ENCODE measurements at places on chromosomes 4 and X.

GRCh38 chr4:143617994-143618679, 82.3 kb downstream of the FREM3 start:
- no peak for DNase-seq

DNA sequence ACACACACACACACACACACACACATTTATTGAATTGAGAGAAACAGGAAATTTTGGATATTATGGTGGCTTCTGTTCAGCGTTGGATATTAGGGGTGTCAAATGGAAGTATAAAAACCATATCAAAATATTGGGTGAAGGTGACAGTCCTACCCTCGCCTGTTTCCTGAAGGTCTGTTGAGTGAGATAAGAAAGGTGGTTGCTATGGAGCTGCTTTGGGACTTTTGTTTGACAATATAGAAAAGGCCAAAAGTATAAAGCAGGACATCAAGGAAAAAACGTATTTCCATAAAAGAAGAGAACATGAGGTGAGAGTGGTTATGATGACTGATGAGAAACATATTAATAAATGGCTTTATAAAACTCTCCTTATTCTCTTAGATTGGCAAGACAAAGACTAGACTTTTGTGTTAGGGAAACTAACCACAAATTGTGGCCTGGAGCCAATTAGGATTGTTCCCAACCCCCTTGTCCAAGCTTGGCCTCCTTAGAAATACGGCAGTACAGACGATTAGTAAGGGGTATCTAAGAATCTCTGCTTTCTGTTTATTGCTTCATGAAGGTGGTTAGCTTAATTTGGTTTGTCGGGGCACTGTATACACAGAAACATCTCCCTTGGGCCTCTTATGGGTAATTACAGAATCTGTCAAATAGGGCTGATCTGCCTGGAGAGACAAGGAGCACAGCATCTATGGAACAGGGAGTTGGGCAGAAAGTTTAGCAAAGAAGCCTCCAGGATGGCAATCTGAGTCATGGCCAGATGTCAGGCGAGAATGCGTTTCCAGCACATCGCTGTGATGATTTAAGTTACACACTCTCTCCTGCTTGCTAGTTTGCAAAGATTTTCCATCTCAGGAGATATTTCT, 198.0 kb downstream of the CBR4 start:
- DNase-seq, result no peak

GRCh38 chr4:26288355-26288909, 32.4 kb upstream of the RBPJ start:
- peak; percentile 31 for DNase-seq

GRCh38 chr4:155408796-155409195, 32.0 kb upstream of the MAP9 start:
- DNase-seq, result no peak

- DNase-seq, result no peak
These were observed 104.5 kb upstream of the AGA start for GRCh38 chr4:177546745-177547144.

GRCh38 chr4:100302061-100303026, 112.1 kb upstream of the DDIT4L start:
- no peak for DNase-seq

GRCh38 chrX:153513265-153513664, 4.2 kb upstream of the ATP2B3 start:
- no peak for DNase-seq

- no peak for DNase-seq
These were observed 37.9 kb upstream of the OTUD4 start for GRCh38 chr4:145218251-145218650.

DNA sequence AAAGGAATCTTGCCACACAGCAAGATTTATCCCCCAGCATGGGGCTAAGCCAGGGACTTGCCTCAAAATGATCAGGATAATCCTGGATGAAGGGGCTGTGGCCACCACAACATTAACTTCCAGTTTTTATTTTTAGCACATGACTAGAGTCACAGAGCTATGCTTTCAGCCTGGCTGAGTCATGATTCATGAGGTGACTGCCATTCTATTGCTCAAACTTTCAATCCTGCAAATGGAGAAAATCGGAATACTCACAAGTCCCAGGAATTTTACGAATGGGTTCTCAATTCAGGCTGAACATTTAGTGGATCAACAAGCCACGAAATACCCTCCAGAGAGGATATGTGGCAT, 70.7 kb upstream of the HPGD start:
- DNase-seq, result no peak

- DNase-seq, result peak; percentile 44
These were observed 38.0 kb downstream of the MAGEE2 start for GRCh38 chrX:75746891-75747639.

GRCh38 chr4:110310795-110311194, 112.4 kb upstream of the ELOVL6 start:
- DNase-seq, result no peak

DNA sequence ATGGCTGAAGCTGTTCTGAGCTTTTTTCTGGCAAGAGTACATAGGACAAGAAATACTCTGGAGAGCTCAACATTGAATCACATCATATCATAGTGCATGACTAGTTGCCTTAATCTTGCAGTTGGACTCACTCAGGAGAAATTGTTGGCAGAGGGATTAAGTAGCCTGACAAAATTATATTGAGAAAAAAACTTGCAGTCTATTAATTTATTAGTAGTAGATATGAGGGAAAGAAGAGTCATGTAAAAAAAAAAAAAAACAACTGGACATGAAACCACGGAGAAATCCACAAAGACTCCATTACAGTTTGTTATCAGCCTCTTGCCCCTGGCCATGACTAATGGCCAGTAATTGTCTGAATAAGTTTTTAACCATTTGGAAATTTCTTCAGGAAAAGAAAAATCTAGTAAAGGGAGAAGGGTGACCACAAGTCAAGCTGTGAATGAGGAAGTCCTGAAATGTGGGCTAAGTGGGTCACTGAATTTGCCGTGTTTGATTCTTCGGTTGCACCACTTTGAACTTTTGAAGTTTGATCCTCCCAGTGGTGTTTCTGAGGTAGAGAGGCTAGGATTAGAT, 45.6 kb downstream of the FHL1 start:
- no peak for DNase-seq

GRCh38 chrX:18931972-18932371, 51.9 kb downstream of the PHKA2 start:
- no peak for DNase-seq

DNA sequence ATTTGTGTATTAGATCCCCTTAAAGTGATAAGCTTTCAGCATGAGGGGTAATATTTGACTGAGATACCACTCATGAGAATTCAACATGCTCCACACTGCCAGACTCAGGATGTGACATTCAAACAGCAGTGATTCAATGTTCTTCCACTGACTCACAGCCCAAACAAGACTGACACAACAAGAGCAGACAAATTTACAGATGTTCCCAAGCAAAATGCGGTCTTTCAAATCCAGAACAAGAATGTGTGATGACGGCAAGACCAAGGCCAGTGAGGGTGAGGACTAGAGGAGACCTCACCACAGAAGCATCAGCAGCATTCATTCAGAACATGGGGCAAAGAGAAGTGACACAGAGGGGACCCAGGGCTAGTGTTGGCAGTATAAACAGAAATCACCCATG, 99.3 kb upstream of the GRIA3 start:
- no peak for DNase-seq

GRCh38 chrX:41293269-41293668, 40.7 kb upstream of the DDX3X start:
- DNase-seq, result peak; percentile 3

DNA sequence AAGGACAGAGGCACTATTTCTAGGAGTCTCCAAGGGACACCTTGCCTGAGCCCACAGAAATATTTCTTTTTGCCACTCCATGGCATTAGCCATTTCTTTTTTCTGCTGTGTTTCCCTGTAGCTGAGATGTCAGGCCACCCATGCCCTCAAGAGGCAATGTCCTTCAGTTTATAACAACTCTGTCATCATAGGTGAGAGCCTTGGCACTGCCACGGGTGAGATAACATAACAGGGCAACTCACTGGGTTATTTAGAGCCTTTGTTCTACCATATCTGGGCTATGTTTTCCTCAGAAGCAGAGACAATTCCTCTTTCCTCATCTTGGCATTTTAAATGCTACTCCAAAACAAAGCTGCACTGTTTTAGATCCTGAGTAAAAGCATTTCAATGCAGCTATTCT, 99.9 kb upstream of the MAOA start:
- no peak for DNase-seq

DNA sequence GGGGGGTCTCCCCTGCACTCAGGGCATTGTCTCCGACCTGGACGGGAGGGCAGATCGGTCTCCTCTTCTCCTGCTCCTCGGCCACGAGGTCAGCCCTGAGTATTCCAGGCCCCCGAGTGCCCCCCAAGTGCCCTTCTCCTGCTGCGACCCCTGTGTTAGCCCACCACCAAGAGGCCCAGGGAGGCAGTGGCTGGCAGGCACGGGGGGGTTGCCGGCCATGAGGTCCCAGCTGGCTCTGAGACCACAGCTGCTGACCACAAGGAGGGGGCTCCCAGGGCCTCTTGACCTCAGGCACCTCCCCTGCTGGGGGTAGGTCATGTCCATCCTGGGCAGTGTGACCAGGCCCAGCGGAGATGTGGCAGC, 186.1 kb upstream of the PSAPL1 start:
- DNase-seq, result no peak

DNA sequence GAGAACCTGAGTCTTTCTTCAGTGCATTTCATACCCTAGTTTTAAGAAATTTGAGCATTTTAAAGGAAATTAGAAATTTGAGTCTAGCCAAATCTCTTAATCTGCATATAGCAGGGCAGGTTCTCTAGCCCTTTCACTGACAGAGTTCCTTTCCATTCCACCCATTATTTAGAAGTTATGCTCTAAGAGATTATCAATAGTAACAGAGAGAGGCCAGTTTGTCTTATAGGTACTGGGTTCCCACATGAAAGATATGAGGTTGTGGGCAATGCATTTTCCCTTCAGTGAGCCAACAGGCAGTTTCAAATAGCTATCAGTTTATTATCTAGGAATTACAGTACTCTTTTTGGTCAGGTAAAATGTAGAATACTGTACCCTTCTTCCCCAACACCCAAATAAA, 7.3 kb upstream of the GALNT7 start:
- no peak for DNase-seq

DNA sequence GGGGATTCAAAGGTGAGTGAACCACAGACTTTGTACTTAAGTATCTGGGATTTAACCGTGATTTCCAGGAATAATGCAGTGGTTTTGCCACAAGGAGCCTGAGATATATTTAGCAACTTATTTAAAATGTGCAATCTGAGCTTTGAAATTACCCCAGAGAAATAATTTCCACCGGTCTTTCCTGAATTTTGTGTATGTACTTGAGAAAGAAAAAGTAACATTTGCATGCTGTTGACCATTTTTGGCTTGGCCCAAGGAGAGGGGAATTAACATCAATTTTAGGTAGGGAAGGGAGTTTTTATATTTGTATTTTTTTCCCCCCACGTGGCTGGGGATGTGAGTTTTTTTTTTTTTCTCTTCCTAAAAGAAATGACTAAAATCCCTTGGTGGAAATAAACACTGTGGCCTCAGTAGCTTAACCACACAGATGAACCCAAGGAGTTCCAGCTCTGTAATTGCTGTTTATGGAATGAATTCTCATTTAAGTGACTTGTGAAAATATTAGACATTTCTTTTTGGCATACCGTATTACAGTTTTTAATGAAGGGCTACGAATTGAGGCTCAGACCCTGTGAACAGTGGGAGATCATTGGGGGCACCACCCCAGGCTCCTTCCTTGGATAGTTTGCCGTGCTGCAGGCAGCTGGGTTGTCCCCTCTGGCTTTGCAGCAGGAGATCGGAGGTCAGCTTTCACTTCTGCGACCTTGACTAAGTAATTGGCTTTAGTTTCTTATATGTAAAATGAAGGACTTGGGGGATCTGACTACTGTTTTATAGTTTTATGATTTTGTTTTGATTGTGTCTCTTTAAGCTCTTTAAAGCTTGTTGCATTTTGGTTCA, 116.1 kb downstream of the ARHGAP10 start:
- no peak for DNase-seq

DNA sequence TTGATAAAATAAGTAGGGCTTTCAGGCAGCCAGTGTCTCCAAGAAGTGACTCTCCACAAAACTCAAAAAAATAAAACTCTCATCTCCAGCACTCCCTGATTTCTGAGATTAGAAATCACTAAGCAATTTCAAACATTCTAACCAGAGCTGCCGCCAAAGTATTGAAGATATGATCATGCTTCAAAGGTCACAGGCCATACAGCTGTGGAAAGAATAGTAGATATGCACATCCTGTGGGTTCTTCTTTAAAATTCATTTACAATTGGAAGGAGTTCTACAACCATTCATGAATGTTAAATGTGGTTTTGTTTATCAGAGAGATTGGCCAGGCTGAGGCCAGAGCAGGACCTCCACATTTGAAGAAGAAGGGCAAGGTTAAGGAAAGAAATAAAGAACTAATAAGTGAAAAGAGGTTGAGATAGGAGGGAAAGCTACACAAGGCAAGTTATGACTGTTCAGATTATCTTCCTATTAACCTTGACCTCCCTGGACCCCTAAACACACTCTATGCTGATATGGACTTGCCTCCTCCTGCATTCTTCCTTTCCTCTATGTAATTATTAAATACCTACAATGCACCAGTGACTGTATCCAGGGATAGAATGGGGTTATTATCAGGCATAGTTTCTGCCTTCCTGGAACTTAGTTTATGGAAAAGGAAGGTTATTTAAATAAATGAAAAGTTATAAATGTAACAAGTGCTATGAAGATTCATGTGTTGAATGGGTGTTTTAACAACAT, 56.4 kb downstream of the USP38 start:
- no peak for DNase-seq

GRCh38 chr4:42331914-42332368, 65.3 kb upstream of the SHISA3 start:
- DNase-seq, result no peak

- no peak for DNase-seq
These were observed 348.5 kb upstream of the INTU start for GRCh38 chr4:127284236-127284635.

GRCh38 chr4:138090918-138091676, 151.1 kb downstream of the SLC7A11 start:
- DNase-seq, result no peak

DNA sequence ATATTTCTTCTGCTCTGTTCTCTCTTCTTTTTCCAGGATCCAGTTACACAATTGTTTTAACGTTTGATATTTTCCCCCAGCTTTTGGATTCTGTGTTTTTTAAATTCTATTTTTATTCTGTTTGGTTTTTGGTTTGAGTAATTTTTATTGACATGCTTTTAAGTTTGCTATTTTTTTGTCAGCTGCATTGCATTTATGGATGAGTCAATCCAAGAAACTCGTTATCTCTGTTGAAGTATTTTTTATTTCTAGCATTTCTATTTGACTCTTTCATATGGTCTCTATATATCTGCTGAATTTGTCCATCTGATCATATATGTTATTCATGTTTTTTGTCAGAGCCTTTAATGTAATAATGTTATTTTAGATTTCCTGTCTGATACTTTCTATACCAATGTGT, 65.6 kb downstream of the DDIT4L start:
- DNase-seq, result no peak

DNA sequence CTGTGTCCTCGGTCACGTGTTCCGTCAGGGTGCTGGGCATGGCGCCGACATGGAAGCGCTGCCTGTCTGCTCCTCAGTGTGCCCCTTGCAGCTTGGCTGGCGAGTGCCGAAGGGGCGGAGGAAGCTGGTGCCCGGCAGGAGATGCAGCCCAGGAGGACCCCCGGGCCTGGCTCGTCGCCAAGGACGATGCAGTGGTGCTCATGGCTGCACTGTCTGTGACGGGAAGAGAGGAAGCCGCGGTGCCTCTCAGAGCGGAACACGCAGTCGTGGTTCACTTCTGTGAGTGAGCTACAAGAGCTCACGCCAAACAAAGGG, 38.1 kb downstream of the FGFRL1 start:
- DNase-seq, result no peak

All from activated CD4-positive, alpha-beta T cell treated with anti-CD3 and anti-CD28 coated beads, Interleukin-2, amount 50 U/mL, for 48 hours (primary cell).